Uterine smooth muscle cell (primary cell): ENCODE measurements at places on chromosomes 2 and 18. TPM values are rescaled to one million over a fixed set of nuclear protein-coding genes. Genes with fewer than 3 reads are reported as not detected.

The CELF4 gene
- total RNA-seq = not detected in 2 replicates

The SPATA3 gene
- not detected in 2 replicates for total RNA-seq

The GCKR gene
- total RNA-seq = 0.12 and 0.22 TPM in 2 replicates

The SKOR2 gene
- not detected in 2 replicates for total RNA-seq

The ACAA2 gene
- total RNA-seq = 10.2 and 19.5 TPM in 2 replicates

The GAL3ST2 gene
- 0.25 and 0.44 TPM in 2 replicates for total RNA-seq

The RAB6C gene
- under 0.01 TPM in 1 of 2 replicates, not detected in the other for total RNA-seq

The CYBRD1 gene
- total RNA-seq = 82.6 and 192 TPM in 2 replicates

The CDK15 gene
- 3.1 and 3.4 TPM in 2 replicates for total RNA-seq

The GPR45 gene
- not detected in 2 replicates for total RNA-seq

The MC4R gene
- total RNA-seq = not detected in 2 replicates

The PLB1 gene
- 1.9 and 3.1 TPM in 2 replicates for total RNA-seq

The SLC39A6 gene
- 82.8 and 96.6 TPM in 2 replicates for total RNA-seq

The TDRD15 gene
- total RNA-seq = not detected in 2 replicates

The PRKAG3 gene
- total RNA-seq = not detected in 2 replicates

The AOX1 gene
- total RNA-seq = 56.2 and 86.3 TPM in 2 replicates

The VAPA gene
- 339 TPM in 2 replicates for total RNA-seq

The AQP12B gene
- not detected in 2 replicates for total RNA-seq

The LIPG gene
- 18.4 and 29.7 TPM in 2 replicates for total RNA-seq

The FOXD4L1 gene
- total RNA-seq = 0.12 TPM in 1 of 2 replicates, not detected in the other

The EFR3B gene
- 0.55 and 0.87 TPM in 2 replicates for total RNA-seq

The IL1F10 gene
- total RNA-seq = not detected in 2 replicates

The SLC38A11 gene
- 0.22 and 1.5 TPM in 2 replicates for total RNA-seq

The RBM43 gene
- 4.8 and 6.7 TPM in 2 replicates for total RNA-seq

The PDE11A gene
- total RNA-seq = 0.33 and 0.50 TPM in 2 replicates

The BMP10 gene
- not detected in 2 replicates for total RNA-seq
